ENCODE measurements at places on chromosomes 2 and 18. TPM values are rescaled to one million over a fixed set of nuclear protein-coding genes. Genes with fewer than 3 reads are reported as not detected.

The RAB6C gene
- total RNA-seq, result not detected

The FAM237A gene
- total RNA-seq, result not detected

The FOXI3 gene
- not detected for total RNA-seq

The GLB1L gene
- 9.5 TPM for total RNA-seq

The EVX2 gene
- not detected for total RNA-seq

The NTSR2 gene
- total RNA-seq, result not detected

The PLB1 gene
- 0.80 TPM for total RNA-seq

The TUBA4B gene
- not detected for total RNA-seq

The KCNJ3 gene
- not detected for total RNA-seq

The SULT1C4 gene
- 28.2 TPM for total RNA-seq

All from endothelial cell of umbilical vein (primary cell).